NCI-H524 treated with DMSO at 0.1 percent for 48 hours (cell line): ENCODE measurements at places on chromosomes 12 and 14.

DNA sequence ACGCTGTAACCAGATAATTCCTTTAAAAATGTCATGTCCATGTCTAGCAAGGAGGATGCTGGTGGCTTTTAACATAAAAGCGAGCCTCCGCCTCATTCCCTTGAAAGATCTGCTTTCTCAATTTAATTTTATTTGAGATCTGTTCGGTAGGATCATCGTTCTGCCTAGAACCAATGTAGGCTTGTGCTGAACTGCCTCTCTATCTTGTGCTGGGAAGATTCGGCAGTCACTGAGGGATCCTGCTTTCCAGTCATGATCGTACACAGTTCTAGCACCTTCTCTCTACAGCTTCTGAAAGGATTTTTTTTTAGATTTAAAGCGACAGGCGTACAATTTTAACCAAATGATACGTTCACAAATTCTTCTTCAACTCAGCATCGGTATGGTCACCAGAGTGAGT lies 54.3 kb downstream of the PEBP1 start:
- DNase-seq: no peak

GRCh38 chr12:94290353-94290752 lies 142.0 kb downstream of the PLXNC1 start:
- peak; percentile 35 for DNase-seq

DNA sequence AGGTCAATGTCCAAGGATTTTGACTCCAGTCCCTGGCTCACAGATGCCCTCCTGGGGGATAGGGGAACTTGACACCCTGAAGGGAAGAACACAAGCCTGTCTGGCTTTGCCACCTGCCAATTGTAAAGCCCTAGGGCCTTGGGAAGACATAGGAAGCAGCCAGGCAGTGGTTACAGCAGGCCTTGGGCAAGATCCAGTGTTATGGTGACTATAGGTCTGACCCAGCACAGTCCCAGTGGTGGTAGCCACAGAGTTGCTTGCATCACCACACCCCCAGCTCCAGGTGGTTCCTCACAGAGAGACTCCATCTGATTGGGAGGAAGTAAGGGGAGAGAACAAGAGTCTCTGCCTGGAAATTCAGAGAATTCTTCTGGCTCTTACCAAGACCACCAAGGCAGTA lies 24.2 kb downstream of the OR6C68 start:
- no peak for DNase-seq

GRCh38 chr12:119803381-119803791 lies 73.7 kb downstream of the CIT start:
- no peak for DNase-seq

DNA sequence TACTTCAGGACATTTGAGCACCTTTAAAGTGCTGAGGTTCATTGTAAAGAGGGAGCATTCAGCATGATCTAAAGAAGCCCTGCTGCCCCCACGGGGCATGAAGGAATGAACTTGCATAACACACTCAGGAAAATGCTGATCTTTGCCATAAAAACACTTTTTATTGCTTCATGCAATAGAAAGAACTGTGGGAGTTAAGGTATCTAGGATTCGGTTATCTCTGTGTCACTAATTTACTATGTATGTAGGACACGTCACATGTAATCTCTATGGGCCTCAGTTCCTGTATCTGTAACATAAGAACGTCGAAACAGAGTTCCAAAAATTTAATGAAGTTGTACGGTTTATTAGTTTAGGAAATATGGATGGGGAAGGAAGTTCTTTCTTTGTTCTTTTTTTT lies 33.0 kb downstream of the BTBD7 start:
- no peak for DNase-seq

DNA sequence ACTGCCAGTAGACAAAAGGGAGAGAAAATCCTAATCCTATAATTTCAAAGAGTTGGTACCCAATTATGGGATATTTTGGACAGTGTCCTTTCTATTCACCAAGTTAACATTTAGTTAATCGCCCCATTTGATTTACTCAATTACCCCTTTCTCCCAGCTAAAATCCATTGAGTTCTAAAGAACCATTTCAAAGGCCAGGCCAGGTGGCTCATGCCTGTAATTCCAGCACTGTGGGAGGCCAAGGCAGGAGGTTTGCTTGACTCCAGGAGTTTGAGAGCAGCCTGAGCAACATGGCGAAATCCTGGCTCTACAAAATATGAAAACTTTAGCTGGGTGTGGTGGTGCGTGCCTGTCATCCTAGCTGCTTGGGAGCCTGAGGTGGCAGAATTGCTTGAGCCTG lies 5.5 kb upstream of the GPR19 start:
- DNase-seq: no peak

DNA sequence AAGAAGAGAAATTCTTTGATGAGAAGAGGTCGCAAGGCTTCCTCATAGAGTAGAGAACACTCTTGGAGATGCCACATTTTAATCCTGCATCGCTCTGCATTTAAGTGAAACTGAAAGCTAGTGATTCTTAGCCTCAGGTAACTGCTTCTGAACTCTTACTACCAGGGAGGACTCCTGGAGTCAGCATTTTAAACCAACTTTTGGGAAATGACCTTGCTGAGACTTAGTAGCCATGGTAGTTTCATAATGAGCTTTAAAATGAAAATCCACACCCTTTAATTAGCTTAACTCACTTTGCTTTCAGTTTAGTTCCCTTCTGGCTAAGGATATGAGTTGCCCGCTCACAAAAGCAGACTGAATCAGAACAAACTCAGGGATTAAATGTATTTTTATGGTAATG lies 80.3 kb downstream of the SYNE2 start:
- no peak for DNase-seq

- no peak for DNase-seq
Observed at GRCh38 chr12:81222846-81223592, 145.1 kb downstream of the ACSS3 start.

DNA sequence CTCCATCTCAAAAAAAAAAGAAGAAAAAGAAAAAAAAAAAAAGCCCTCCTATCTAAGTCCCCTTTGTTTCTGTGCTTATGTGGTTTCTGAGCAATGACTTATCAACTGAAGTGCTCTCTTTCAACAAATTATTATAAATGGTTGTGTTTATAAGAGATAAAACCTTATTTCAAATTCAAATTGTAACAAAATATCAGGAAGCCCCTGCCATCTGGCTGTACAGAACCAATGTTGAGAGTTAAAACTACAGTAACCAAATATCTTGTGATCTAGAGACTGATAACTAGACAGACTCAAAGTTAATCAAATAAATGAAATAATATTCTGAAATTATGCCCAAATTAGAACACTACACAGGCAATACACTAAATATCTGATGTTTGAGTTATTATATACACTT lies 143.0 kb upstream of the CPNE8 start:
- no peak for DNase-seq

DNA sequence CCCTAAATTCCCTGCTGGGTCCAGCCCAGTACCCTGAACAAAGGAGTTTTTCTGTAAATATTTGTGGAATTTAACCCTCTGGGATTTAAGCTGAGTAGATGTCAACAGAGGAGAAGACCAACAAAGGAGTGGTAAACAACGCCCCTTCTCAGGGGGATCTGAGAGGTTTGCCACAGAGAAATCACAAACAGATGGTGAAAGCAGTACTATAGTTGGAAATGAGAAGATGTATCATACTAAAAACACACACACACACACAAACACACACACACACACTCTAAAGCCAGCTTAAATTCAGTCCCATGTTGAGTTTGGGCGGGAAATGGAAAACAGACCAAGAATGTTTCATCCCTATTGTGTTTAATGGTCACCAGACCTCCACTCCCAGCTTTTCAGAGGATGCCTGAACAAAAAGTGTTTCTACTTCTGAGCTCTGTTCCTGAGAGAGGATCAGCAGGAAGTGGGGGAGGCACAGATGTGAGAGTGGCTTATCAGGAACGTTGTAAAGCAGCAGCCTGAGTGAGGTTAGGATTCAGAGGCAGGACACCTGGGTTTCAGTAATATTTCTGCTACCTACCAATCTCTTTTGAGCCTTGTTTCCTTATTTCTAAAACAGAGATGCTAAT lies 3.2 kb downstream of the BIN2 start:
- no peak for DNase-seq

DNA sequence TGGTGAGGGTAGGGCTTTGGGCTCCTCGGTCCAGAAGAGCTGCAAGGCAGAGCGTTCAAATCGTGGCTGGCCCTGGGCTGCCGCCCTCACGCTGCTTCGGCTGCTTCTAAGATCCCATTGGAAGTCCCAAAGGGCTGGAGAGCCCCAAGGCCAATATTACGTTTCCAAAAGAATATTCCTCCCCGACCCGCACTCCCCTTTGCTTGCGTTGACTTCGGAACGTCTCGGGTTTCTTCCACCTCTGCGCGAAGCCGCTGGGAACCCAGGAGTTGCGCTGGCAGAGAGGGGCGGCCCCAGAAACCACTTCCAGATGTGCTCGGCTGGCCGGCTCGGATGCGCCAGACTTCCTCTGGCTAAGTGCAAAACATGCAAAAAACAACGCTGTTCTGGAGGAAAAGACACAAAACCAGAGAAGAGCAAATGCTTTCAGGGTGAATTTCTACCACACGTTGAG lies at the start of gene GLT8D2:
Gene GLT8D2, minus strand, starts transcription at position 285 of the 454 bp plus-strand sequence. CDS start 30,539 bp downstream, outside the sequence.
- no peak for DNase-seq

- DNase-seq: no peak
Observed at GRCh38 chr12:46904406-46905238, 78.8 kb upstream of the SLC38A4 start.

- no peak for DNase-seq
Observed at GRCh38 chr12:82486524-82487235, 128.4 kb downstream of the METTL25 start.

- no peak for DNase-seq
Observed at GRCh38 chr14:58659846-58660245, 22.1 kb downstream of the DACT1 start.

DNA sequence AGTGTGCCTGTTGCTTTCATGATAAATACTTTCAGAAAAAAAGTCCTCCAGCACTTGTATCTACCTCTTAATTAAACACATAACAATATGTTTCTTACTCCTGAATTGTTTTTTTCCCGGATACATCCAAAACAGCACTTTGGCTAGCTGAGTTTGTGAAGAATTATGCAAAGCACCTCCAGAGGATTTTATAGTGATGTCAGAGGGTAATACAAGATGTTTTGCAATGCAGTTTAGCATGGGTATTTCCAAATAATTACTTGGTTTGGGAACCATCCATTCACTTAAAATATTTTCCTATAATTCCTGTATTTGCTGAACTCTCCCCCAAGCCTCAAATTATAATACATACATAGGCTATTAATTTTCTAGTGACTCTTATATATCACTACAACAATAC lies 37.7 kb upstream of the DBX2 start:
- DNase-seq: no peak

- no peak for DNase-seq
Observed at GRCh38 chr12:3308063-3308462, 182.9 kb upstream of the PRMT8 start.

- DNase-seq: no peak
Observed at GRCh38 chr12:80261403-80261802, 162.1 kb downstream of the OTOGL start.

DNA sequence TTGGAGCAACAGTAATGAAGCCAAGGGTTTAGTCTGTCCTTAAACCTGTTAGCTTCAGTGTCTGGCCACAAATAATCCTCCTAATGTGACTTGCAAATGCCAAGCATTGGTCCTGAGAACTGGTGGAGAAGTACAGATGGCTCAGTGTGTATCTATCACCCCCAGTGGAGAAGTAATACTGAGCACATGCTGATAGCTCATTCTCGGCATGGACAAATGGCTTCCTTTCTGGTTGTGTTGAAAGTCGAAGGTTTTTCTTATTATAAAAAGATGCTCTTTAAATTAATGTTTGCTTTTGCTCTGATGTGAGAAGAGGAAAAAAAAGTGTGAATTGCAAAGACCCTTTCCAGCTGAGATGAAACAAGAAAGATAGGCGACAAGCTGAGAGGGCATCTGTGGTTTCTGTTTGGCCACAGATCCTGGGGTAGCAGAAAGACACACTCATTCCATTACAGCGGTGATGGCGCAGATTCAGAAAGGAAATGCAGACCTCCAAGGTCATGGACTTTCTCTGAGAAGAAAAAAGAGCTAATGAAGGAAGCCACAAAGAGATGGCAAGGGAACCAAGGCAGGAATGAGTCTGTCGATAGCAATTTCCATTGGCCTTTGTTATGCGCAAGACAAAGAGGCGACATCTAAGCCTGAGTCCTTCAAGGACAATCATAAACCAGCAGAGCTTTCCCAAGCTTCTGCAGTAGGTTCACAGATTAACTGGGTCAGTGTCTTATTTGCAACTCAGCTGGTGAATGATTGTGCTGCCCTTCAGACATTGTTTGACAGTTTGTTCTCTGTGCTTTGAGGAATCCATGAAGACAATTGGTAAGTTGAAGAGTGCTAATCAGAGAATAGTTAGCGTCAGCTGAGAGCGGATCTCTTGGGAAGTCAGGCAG lies 155.5 kb upstream of the RGS6 start:
- DNase-seq: peak; percentile 18

DNA sequence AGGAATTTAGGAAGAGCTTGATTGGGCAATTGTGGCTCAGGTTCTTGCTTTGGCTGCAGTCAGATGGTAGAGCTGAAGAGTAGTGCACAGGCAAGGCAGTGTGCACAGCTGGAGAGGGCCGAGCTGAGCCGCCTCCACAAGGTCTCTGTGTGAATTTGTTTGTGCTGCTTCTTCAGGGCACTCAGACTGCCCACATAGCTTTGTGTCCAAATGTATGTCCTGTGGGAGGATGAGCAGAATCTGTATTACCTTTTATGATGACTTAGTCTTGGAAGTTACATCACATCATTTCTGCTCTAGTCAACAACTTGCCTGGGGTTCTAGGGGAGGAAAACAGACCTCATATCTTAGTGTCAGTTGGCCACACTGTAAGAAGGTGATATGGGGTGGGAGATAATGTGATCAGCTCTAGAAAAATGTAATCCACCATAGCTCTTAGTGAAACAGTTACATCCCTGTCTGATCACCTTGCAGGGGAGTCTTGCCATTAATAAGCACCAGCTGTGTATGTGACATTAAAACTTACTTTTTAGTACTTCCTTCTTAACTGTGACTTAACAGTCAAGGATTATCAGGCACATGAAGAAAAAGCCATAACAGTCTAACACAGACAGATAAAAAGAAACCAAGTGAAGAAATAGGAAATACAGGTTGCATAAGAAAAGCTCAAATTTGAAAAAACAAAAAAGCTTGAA lies 53.4 kb downstream of the RCOR1 start:
- DNase-seq: no peak

- DNase-seq: no peak
Observed at GRCh38 chr14:59585891-59586554, 9.4 kb upstream of the CCDC175 start.

GRCh38 chr14:65366802-65367565 lies 45.5 kb upstream of the FUT8 start:
- no peak for DNase-seq

GRCh38 chr14:75003250-75004027 lies 718 bp downstream of the EIF2B2 start:
- DNase-seq: no peak

GRCh38 chr14:64464651-64465050 lies 648 bp upstream of the AKAP5 start:
- DNase-seq: no peak
